ENCODE measurements at places on chromosomes 3 and 15. TPM values are rescaled to one million over a fixed set of nuclear protein-coding genes. Genes with fewer than 3 reads are reported as not detected.

Gene KCNMB3
- 10.3 TPM for total RNA-seq

DNA sequence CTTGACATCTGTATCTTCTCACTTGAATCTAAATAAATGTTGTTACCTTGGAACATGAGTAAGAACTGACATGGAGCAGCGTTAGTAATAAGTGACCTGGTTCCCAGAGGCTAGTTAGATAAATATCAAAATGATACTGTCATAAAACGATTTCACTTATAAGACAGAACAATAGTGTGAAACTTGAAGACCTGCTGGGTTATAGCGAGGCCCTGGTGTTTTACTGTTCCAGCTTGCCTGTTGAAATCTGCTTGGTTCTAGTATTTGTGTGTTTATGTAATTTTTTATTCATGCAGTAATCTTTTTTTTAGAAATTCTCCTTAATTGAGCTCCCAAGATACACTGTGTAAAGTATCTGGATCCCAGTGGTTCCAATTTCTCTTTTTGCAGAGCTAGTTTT is 129.4 kb downstream of the CACNA2D3 start:
- DNase-seq, result no peak

Gene PRR23C
- total RNA-seq, result not detected

Gene TRAK1
- total RNA-seq, result 35.1 TPM

Gene LRRC31
- not detected for total RNA-seq

GRCh38 chr15:99486371-99487336 is 79.1 kb upstream of the MEF2A start:
- DNase-seq, result peak; percentile 65

- DNase-seq, result no peak
These were observed 111.9 kb downstream of the RAP2B start for GRCh38 chr3:153273767-153274435.

DNA sequence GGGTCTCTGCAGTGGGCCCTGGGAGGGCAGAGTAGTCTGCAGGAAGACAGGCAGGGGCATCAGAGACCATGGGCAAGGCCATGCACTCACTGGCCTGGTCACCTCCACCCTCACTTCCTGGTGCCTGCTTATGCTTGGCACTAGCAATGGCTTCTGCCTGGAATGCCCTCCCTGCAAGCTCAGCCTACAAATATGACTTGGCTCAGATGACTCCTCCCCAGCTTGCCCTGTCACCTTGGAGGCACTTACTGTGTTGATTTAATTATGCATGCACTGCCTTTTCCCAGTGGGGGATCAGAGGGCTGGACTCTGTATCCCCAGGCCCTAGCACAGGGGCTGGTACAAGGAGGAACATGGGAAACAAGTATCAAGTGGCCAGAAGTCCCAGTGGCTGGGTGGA is 7.8 kb downstream of the C3orf18 start:
- DNase-seq, result no peak

- DNase-seq, result no peak
These were observed 281.9 kb downstream of the SHOX2 start for GRCh38 chr3:157824281-157824680.

Gene RARRES1
- 63.8 TPM for total RNA-seq

DNA sequence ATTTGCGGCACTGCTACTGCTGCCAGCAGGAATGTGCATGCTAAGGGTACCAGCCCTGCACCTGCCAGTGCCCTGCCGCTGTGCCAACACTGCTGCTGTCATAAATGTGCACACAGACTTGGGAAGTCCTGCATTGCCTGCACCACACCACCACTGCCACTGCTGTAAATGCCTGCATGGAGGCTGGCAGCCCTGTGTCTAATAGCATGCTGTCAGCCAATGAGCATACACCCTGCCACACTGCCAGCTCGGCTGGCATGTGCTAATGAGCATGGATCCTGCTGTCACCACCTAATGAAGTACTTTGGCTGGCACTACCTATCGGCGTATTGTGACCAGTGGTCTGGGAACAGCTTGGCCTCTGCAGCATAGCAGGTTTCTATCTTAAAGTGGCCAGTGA is 981.8 kb upstream of the GBE1 start:
- DNase-seq, result no peak

DNA sequence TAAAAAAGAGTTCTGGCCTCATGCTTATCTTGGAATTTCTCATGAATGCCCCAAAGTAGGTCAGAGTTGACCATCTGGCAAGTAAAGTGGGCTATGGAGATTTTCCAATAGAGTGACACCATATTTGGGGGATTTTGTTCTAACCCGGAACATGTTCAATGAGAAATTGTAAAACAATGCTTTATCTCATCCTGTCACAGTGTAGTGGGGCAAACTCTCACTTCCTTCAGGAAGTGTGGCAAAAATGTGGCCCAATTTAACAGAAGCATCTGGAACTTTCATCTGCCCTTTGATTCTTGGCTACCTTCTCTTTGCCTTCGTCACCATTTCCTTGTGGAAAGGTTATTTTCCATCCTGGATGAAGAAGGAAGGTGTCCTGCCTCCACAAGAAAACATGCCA is 70.8 kb downstream of the ADAMTS9 start:
- DNase-seq, result no peak

DNA sequence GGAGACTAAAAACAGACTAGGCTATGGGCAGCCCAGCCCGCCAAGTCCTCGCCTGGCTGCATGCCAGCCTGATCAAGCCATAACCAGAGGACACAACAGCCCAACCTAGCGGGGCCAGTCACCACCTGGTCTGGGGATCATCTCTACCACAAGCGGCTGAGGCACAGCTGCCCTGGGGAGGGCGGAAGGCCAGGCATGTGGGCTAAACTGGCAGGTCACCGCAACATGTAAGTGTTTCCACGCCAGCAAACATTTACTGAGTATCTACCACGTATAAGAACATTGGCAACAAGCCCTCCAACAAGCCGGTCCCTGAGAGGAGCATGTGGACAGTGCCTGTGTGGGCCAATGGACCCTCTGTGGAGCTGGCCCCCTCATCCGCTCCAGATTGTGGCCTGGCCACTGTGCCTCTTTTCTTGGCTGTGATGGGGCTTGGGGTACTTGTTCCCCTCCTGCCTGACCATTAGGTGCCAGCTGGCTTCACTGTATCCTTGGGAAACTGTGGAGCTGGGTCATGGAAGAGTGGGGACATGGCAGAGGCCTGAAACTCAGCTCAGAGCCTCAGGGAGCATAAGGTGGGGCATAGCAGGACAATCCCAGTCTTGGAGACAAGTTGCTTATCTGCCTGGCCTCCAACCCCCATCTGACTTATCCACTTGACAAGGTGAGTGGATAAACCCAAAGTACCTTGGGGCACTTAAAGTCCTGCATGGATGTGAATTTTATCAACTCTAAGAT is 9.0 kb downstream of the UBXN7 start:
- no peak for DNase-seq

- DNase-seq, result no peak
These were observed 162.4 kb downstream of the PLCL2 start for GRCh38 chr3:17047162-17047561.
